ENCODE measurements at places on chromosomes 12 and 14. TPM values are rescaled to one million over a fixed set of nuclear protein-coding genes. Genes with fewer than 3 reads are reported as not detected.

TBPL2 gene
- polyA plus RNA-seq = not detected

NFATC4 gene
- polyA plus RNA-seq = not detected

MYH6 gene
- polyA plus RNA-seq = not detected

LRIG3 gene
- polyA plus RNA-seq = not detected

RNF212B gene
- not detected for polyA plus RNA-seq

DNAI7 gene
- not detected for polyA plus RNA-seq

TMTC1 gene
- not detected for polyA plus RNA-seq

ZFHX2 gene
- 0.03 TPM for polyA plus RNA-seq

CPNE6 gene
- polyA plus RNA-seq = not detected

KRT83 gene
- not detected for polyA plus RNA-seq

PPM1A gene
- 15.0 TPM for polyA plus RNA-seq

LRRIQ1 gene
- polyA plus RNA-seq = not detected

RPAP3 gene
- polyA plus RNA-seq = 36.0 TPM

ATL1 gene
- polyA plus RNA-seq = 5.2 TPM

TMEM229B gene
- 17.3 TPM for polyA plus RNA-seq

CLEC4C gene
- not detected for polyA plus RNA-seq

DLK1 gene
- polyA plus RNA-seq = not detected

KRT75 gene
- polyA plus RNA-seq = not detected

IGF1 gene
- polyA plus RNA-seq = not detected

KRT72 gene
- polyA plus RNA-seq = 0.12 TPM

CHMP4A gene
- 133 TPM for polyA plus RNA-seq

CALCOCO1 gene
- 52.3 TPM for polyA plus RNA-seq

C12orf60 gene
- 0.98 TPM for polyA plus RNA-seq

KLRD1 gene
- polyA plus RNA-seq = 7.6 TPM

SYNE3 gene
- polyA plus RNA-seq = 2.4 TPM

PPM1H gene
- not detected for polyA plus RNA-seq

KRT71 gene
- polyA plus RNA-seq = not detected

OR4K1 gene
- not detected for polyA plus RNA-seq

NEUROD4 gene
- polyA plus RNA-seq = not detected

KLHDC1 gene
- 9.0 TPM for polyA plus RNA-seq

ESR2 gene
- polyA plus RNA-seq = not detected

OTX2 gene
- polyA plus RNA-seq = not detected

MMP17 gene
- not detected for polyA plus RNA-seq

TAS2R9 gene
- not detected for polyA plus RNA-seq

DBX2 gene
- polyA plus RNA-seq = not detected

VRK1 gene
- polyA plus RNA-seq = 36.3 TPM

CISTR gene
- not detected for polyA plus RNA-seq

PRH2 gene
- not detected for polyA plus RNA-seq

CHGA gene
- polyA plus RNA-seq = not detected

GALNT4 gene
- 2.0 TPM for polyA plus RNA-seq

CLEC9A gene
- not detected for polyA plus RNA-seq

IL22 gene
- not detected for polyA plus RNA-seq

OR6C2 gene
- not detected for polyA plus RNA-seq

LLPH gene
- 38.8 TPM for polyA plus RNA-seq

TTC8 gene
- polyA plus RNA-seq = 1.2 TPM

KCNC2 gene
- polyA plus RNA-seq = not detected

KCNMB4 gene
- 1.8 TPM for polyA plus RNA-seq

PPP2R5E gene
- 32.3 TPM for polyA plus RNA-seq

A2ML1 gene
- polyA plus RNA-seq = not detected

GALNT9 gene
- not detected for polyA plus RNA-seq

NDRG2 gene
- 28.3 TPM for polyA plus RNA-seq

TMEM63C gene
- 0.02 TPM for polyA plus RNA-seq

RASAL1 gene
- polyA plus RNA-seq = 0.13 TPM

SRSF5 gene
- polyA plus RNA-seq = 1,496 TPM

NR1H4 gene
- polyA plus RNA-seq = not detected

CDKN3 gene
- 2.2 TPM for polyA plus RNA-seq

FAIM2 gene
- polyA plus RNA-seq = not detected

AMHR2 gene
- polyA plus RNA-seq = not detected

SYCP3 gene
- not detected for polyA plus RNA-seq

All from naive thymus-derived CD8-positive, alpha-beta T cell (primary cell).